ENCODE measurements at places on chromosomes 2 and 18.

- no peak for DNase-seq
These were observed 38.1 kb upstream of the SCLY start for GRCh38 chr2:238022594-238023157.

- DNase-seq = no peak
These were observed 84.7 kb upstream of the TMEM200C start for GRCh38 chr18:5979971-5980457.

DNA sequence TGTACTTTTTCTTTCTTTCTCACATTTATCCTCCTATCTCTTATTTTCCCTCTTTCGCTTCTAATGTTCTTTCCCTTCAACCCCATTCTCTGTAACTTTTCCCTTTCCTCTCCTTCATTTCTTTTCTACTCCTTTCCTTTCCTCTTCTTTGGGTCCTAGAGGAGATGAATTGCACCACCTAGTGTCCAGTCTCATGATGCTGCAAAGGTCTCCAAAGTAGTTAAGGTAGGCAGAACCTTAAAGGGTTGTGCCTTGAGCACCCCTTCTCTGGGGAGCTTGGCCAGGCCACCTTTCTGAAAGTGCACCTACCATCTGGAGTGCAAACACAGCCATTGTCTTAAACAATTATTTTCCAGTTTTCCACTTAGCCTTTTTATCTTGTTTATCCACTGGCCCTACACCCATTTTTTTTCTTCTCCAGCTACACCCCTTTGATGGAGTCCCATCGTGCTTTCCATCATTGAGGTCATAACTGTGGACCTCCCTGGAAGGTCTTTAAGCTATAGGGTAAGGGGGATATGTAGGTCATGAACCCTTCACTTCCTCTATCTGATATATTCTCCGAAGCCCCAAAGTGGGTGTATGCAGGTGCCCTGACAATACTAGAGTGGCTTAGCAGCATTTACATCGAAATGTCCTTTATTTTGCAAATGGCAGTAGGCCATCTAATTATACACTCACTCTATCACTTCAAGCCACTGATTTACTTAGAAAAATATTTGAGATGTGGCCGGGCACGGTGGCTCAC, 155.9 kb downstream of the ESCO1 start:
- DNase-seq = no peak

- DNase-seq = no peak
These were observed 68.4 kb upstream of the CDCA7 start for GRCh38 chr2:173286153-173286809.

- no peak for DNase-seq
These were observed 18.2 kb downstream of the BIN1 start for GRCh38 chr2:127088706-127089105.

DNA sequence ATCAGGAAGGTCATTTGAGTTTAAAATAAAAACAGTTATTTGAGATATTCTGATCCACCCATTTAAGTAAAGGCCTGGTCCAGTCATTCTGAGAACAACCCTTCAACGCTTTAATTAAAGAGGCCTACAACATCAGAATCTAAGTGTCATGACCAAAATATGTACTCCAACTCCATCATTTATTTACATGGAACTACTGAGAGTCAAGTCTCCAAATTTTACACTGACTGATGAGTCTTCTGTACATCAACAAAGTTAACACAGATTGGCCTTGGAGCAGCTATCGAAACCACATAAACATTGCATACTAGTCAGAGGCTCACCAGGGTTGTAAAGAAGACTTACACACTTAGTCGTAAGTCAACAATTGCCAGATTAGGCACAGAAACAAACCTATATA, 37.1 kb downstream of the PIEZO2 start:
- DNase-seq = no peak

DNA sequence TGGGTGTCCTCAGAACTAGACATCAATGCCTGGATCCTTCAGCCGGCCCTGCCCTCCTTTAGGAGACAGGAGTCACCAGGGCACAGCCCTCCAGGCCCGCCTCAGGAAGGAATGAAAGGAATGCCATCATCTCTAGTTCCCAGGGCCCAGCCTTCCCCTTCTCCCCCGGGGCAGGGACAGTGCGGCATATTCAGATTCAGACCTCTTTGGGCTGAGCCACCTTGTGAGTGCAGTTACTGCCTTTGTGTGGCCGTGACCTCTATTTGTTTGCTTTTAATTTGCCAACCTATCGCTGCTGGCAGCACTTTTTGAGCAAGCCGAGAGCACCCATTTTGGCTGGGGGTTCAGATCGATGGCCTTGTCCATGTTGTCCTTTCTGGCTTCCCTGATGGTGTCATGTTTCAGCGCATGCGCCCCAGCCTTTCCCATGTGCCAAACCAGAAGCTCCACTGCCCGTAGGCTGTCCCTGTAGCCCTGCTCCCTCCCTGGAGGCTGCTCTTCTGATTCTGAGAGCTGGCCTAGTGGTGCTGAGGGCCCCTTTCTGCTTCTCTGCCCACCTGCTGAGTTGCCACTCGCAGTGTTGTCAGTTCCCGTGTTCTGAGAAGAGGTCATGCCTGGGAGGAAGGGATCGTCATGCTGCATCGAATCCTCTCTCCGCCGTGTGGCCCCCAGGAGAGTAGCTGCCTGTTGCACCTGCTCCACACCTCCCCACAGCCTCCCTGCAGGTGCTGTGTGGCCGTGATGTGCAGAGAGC, 10.9 kb downstream of the ANKRD23 start:
- DNase-seq = no peak

DNA sequence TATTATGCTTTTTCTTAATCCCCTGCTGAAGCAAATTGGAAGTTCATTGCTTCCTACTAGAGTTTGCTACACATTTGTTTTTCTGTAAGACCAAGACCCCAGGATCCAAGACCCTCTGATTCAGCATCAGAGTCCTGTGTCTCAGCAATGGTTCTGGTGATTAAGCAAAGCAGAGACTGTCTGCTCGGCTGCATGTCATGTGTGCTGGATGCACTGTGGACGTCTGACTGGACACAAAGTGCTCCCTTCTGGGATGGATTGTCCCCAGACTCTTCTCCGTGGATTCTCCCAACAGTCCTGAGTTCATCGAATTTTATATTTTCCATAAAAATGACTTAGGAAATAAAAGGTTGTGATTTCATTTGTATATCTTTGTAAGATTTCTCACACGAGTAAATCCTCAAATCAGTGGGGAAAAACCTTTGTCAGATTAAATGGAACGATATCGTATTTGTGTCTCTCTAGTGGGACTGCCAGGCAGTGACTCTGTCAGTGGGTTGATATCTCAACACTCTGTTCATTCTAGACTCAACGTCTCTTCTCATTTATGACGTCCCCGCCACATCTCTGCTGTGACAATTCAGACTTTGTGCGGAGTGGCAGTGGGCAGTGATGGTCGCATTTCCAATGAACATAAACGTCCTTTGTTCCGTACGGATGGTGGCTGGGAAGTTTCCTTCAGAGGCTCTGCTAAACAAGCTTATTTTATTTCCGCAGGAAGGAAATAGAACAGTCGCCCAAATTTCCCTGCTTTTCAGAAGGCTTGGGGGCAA, 58.6 kb downstream of the NCAPH start:
- DNase-seq = no peak
